ENCODE measurements at places on chromosomes 16 and 17. TPM values are rescaled to one million over a fixed set of nuclear protein-coding genes. Genes with fewer than 3 reads are reported as not detected.

SLFN14 gene
- total RNA-seq: not detected

COX11 gene
- total RNA-seq: 34.9 TPM

WSCD1 gene
- total RNA-seq: 7.7 TPM

TMEM238L gene
- not detected for total RNA-seq

DNA sequence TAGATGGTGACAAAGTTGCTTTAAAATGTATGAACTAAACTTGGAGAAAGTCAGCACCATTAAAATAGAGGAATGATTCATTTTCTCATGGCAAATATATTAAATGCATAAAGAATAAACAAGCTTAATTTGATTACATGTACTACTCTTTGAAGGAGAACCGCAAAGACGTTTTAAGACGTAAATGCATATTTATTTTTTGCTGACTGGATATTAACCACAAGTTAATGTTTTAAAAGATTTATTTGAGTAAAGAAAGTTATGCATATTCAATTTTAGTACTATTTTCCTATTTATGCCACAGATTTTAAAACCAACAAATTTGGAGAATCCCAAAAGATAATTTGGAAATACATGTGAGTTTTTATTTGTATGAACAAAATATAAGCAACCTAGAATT, 1121.9 kb downstream of the CDH8 start:
- DNase-seq: no peak
- no peaks in the 10 kb centered on the region for H3K36me3 ChIP-seq
- H3K4me1 ChIP-seq: no peaks in the 10 kb centered on the region
- H3K27ac ChIP-seq: no peak overlapping the region
- no peaks in the 10 kb centered on the region for H3K27me3 ChIP-seq

GRCh38 chr17:82396601-82397435, 21.3 kb upstream of the HEXD start:
- no peak overlapping the region for H3K4me3 ChIP-seq
- H3K27me3 ChIP-seq: no peaks in the 10 kb centered on the region

DNA sequence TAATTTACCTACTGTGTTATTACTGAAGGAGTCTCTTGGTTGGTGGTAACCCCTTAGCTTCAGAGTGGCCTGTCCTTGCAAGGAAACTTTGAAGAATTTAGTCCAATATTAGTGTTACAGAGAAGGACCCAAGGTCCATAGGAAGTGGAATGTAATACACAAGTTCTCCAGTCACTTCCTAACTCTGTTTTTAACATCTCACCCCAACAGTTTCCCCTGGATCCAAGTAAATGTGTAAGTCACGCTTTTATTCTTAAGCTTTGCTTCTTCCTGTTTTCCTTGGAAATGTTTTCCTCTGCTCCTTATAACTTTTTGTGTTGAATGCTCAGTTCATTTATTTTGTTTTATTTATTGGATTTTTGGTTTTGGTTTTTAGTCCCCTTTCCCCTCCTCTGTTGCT, 25.9 kb upstream of the RPRML start:
- no peak overlapping the region for H3K27ac ChIP-seq
- DNase-seq: no peak
- H3K4me3 ChIP-seq: no peak overlapping the region

- no peak overlapping the region for H3K4me3 ChIP-seq
- no peaks in the 10 kb centered on the region for H3K27me3 ChIP-seq
- H3K4me1 ChIP-seq: no peaks in the 10 kb centered on the region
- DNase-seq: no peak
Observed at GRCh38 chr16:17027488-17028129, 443.2 kb downstream of the XYLT1 start.

GRCh38 chr17:48478224-48479013, 48.4 kb upstream of the SKAP1 start:
- no peak overlapping the region for H3K27ac ChIP-seq
- no peaks in the 10 kb centered on the region for H3K36me3 ChIP-seq
- no peak overlapping the region for H3K4me3 ChIP-seq
- H3K4me1 ChIP-seq: no peaks in the 10 kb centered on the region

- no peaks in the 10 kb centered on the region for H3K36me3 ChIP-seq
- no peak for DNase-seq
- H3K4me3 ChIP-seq: no peak overlapping the region
- H3K27me3 ChIP-seq: peaks cover 62% of the 10 kb centered on the region
- no peak overlapping the region for H3K27ac ChIP-seq
Observed at GRCh38 chr17:74858672-74859458, 820 bp downstream of the GRIN2C start.

DNA sequence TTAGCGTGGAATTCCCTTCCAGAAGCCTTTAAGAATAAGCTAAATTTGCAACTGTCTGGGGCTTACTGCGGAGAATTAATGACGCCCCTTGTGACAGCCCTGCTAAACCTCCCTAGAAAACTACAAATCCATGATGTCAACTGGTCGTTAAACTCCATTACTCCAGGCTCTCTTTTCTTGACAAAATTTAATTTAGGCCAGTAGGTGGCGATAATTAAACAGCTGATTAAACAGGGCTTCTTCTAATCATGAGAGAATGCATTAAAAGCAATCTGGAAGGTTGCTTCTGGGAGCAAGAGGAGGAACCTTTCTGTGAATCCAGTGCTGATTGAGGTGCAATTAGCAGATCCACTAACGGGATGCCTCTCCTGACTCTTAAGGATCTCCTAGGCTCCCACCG, 8.1 kb upstream of the NLRP1 start:
- H3K4me3 ChIP-seq: no peak overlapping the region
- no peak overlapping the region for H3K27ac ChIP-seq
- H3K36me3 ChIP-seq: no peaks in the 10 kb centered on the region
- no peak for DNase-seq

DNA sequence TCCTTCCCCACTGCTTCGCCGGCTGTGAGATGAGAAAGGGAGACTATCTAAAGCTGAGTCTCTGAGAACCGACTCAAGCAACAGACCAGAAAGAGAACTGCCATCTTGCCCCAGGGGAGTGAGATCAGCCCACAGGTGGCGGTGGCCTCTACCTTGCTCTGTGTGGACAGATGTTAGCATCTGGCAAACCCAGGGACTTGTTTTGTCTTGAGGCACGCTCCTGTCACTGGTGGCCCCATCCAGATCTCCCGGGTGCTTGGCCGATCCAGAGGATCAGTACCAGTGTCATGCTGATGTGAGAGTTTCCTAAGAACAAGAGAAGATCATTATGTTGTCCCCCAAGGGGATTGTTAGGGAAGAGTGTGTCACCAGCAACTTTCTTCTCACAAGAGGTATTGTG, 101.4 kb downstream of the CACNG3 start:
- no peaks in the 10 kb centered on the region for H3K4me1 ChIP-seq
- peaks cover 3% of the 10 kb centered on the region for H3K27me3 ChIP-seq
- no peaks in the 10 kb centered on the region for H3K36me3 ChIP-seq
- H3K27ac ChIP-seq: no peak overlapping the region

DNA sequence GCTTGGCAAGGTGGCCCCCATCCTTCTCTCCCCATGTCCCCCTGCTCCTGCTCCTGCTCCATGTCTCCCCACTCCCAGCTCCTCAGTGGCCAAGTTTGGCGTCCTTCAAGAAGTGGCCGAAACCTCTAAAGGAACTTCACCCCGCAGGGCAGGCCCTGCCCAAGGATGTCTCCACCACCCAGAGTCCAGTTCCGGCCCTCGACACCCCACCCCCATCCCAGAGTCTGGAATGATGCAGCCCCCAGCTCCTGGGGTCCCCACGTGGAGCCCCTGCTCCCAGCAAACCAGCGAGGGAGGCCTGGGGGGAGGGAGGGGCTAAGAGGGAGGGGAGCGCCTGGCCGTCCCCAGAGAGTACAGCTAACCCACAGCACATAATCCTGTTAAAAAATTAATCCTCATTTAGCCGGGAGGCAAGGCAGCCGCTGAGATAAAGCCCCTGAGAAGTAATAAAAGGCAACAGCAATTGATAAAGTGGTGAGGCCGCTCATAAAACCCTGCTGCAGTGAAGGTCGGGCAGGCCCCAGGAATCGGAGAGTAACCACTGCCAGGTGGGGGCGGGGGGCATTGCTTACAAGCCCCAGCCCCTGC, 9.9 kb upstream of the ENPP7 start:
- H3K4me3 ChIP-seq: no peak overlapping the region
- no peaks in the 10 kb centered on the region for H3K36me3 ChIP-seq
- H3K27me3 ChIP-seq: peaks cover 5% of the 10 kb centered on the region
- no peak overlapping the region for H3K27ac ChIP-seq

GRCh38 chr17:81635973-81636504, 873 bp downstream of the NPLOC4 start:
- H3K27me3 ChIP-seq: no peaks in the 10 kb centered on the region
- H3K27ac ChIP-seq: peak overlapping the region; percentile 87
- peaks cover 30% of the 10 kb centered on the region for H3K4me1 ChIP-seq
- DNase-seq: no peak
- H3K36me3 ChIP-seq: no peaks in the 10 kb centered on the region

GRCh38 chr17:11302401-11303186, 61.6 kb downstream of the SHISA6 start:
- H3K27ac ChIP-seq: no peak overlapping the region
- H3K4me3 ChIP-seq: no peak overlapping the region
- no peaks in the 10 kb centered on the region for H3K36me3 ChIP-seq
- no peak for DNase-seq

GRCh38 chr16:1637526-1637925, 25.4 kb downstream of the CRAMP1 start:
- DNase-seq: no peak
- peaks cover 87% of the 10 kb centered on the region for H3K36me3 ChIP-seq
- H3K27ac ChIP-seq: no peak overlapping the region
- H3K4me3 ChIP-seq: no peak overlapping the region
- no peaks in the 10 kb centered on the region for H3K27me3 ChIP-seq

GRCh38 chr17:49455272-49455861, 39.7 kb upstream of the NGFR start:
- H3K36me3 ChIP-seq: no peaks in the 10 kb centered on the region
- H3K4me1 ChIP-seq: no peaks in the 10 kb centered on the region
- peaks cover 21% of the 10 kb centered on the region for H3K27me3 ChIP-seq
- H3K4me3 ChIP-seq: no peak overlapping the region
